Stromal cell of bone marrow (primary cell): ENCODE measurements at places on chromosomes 12 and 14.

- DNase-seq, result no peak
Observed at GRCh38 chr12:58285551-58285950, 344.2 kb downstream of the ATP23 start.

DNA sequence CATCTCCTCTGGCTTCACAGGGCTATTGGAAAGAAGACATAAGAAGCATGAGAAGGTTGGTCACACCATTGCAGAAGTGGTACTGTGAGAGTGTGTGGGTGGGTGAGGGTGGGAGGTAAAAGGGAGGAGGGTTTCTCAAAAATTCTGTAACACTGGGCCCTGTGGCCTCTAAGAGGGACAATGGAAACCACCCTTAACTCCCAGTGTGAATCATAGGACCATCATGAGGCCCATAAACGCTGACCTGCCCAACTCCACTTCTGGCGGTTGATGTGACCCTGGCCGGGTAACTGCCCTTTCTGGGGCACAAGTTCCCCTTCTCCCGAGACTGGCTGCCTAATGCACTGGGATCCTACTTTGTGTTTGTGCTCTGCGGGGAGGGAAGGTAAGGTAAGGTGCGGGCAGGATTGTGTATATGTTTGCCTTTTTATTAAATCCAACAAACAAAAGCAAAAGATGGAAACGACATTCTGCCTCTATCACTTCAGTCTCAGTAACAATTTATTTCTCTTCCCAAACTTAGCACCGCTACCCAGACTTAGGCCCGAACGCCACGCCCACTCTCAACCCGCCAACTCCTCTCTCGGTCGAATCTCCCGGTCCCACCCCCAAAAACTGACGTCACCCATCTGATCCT lies 551 bp downstream of the METTL1 start:
- peak; percentile 85 for DNase-seq

- no peak for DNase-seq
Observed at GRCh38 chr12:68497107-68497506, 113.6 kb upstream of the RAP1B start.

- DNase-seq, result no peak
Observed at GRCh38 chr14:97039717-97040363, 242.7 kb downstream of the VRK1 start.

DNA sequence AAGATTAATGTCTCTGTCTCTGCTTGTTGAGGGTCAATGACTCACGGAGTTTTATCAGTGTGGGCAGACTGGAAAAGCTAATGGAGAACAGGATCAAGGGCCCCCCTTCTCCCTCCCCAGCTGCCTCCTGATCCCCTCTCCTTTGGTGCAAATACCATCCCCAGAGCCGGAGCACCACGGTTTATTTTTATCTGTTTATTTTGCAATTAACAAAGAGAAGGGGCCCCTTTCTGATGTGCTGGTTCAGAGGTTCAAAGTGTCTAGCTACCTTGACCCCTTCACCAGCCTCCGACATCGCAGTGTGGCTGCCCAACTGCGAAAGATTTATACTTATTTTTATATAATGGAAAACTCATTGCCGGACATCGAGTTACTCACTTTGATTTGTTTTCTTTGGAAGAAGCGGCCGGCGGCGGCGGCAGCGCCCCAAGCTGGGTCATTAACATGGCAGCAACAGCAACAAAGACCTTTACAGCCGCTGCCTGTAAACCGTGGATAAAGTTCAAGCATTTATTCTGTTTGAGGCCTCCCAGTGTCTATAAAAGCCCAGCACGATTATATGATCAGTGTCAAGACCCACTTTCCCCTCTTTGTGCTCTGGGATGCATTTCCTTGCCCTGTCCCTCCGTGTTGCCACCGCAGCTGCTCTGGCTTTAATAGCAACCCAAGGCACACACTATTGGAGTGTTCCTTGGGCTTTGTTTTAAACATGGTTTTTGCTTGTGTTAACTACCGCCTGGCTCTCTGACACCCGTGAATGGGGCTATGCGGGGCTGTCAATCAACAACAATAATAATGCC lies 47.4 kb upstream of the PARP11 start:
- DNase-seq, result peak; percentile 25

DNA sequence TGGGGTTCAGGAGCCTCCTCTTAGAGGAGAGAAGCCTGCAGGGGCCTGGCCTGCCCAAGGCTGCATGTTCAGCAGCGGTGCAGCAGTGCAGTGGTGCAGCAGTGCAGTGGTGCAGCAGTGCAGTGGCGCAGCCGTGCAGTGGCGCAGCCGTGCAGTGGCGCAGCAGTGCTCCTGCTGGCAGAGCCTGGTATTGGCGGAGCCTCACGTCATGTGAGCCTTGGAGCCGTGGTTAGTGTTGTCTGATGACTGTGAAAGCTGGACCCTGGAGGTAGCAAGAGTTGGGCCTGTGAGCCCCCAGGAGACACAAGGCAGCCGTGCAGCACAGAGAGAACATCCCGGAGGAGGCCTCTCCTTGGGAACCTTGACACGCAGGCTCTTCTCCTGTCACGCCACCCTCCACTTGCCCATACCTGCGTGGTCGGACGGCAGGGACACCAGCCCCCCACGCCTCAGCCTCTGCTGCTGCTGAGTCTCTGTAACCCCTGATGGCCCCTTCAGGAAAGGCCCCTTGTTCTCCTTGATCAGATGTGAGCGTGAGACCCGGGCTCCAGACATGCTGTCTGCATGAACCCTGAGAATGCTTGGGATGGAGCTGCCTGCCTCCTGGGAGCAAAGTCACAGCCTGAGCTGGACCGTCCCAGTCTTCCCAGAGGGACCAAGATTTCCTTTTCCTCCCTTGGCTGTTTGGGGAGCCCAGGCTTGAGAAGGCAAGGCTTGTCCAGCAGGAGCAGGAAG lies 193.7 kb downstream of the KIF26A start:
- DNase-seq, result no peak

- DNase-seq, result no peak
Observed at GRCh38 chr12:72605975-72606374, 333.8 kb downstream of the TRHDE start.

DNA sequence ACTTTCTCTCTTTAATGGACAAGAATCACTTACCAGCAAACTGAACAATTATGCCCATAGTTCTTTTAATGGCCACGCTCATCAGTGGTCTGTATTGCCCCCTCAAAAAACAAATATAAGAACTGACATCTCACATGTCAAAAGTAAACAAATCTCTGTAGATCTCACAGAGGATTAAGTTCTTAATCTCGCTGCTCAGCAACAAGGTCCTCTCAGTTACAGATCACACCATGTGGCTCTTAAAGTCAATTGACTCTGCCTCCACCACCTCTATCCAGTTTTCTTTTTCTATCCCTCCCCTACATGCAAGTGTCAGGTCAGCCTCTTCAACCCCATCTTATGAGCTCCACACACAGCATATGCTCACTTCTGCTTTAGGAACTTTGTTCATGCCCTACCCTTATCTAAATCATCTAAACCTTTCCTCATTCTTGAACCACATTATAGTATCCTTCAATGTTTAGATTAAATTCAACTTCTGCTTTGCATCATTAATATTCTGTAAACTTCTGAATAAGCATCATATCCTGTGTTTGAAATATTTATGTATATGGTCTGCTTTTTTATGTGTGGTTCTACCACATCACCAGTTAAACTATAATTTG lies 7.2 kb downstream of the ADAM20 start:
- DNase-seq, result no peak

DNA sequence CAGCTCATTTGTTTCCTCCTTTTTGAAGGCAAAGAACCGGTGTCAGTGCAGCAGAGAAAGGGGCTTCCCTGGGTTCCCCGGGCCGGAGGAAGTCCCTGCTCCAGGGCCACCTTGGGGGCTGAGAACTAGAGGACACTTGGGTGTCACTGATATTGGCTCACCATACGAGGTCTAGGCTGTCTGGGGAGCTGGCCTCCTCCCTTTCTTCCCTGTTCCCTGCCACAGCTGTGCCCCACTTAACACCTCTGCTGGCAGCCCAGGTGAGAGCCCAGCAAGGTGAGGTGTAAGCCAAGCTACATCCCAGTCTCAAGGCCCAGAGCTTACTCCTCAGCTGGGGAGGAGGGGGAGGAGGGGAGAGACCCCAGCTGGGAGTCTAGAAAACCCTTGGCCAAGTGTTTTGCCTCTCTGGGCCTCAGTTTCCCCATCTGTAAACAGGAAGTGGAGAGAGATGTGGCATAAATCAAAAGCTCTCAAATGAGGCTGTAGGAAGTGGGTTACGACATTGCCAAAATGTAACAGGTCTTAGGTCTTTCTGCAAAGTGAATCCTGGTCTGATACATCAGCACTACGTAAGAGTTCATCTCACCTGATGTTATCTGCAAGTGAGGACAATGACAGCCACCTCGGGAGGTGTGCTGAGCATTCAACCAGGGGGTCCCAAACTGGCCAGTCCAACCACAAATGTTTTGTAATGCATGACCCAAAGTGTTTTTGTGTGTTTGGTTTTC lies 25.5 kb downstream of the RASAL1 start:
- DNase-seq, result no peak

DNA sequence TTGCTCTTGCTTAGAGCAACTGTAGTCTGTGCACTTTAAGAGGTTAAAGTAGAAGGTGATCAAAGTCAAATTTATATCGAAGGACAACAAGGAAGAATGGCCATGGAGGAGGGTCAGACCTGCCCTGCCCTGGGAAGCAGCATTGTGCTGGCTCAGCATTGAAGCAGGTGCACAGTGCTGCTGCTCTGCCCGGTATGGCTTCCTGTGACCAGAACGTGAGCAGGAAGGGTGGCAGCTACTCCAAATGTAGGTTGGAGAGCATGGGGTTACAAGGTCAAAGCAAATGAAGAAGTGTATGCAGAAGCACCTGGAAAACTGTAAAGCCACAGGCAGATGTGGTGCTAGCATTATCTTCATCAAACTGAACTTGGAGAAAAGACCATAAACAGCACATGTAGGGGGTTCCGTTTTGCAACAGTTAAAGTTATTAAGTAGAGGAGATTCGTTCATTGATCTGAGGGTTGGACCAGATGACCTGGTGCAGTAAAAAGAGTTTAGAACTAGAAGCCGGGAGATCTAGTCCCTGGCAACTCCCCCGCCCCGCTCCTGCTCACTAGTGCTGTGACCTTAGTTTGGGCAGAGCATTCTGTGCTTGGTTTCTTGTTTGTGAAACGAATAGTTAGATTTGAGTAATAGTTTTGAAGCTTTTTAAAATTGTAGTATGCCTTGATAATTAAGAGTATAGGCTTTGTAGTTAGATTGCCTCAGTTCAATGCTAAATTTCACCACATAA lies 84.2 kb downstream of the SCN8A start:
- DNase-seq, result no peak

- no peak for DNase-seq
Observed at GRCh38 chr14:74531006-74531405, 37.4 kb downstream of the ISCA2 start.

- no peak for DNase-seq
Observed at GRCh38 chr12:3145546-3146310, 68.5 kb downstream of the TSPAN9 start.

- no peak for DNase-seq
Observed at GRCh38 chr14:92877757-92878431, 45.1 kb upstream of the CHGA start.

- no peak for DNase-seq
Observed at GRCh38 chr12:47085815-47086252, 6.1 kb upstream of the AMIGO2 start.

GRCh38 chr14:50353126-50353525 lies 41.0 kb downstream of the DMAC2L start:
- DNase-seq, result no peak

GRCh38 chr14:101234999-101235334 lies 326.3 kb upstream of the DIO3 start:
- DNase-seq, result no peak

- DNase-seq, result peak; percentile 32
Observed at GRCh38 chr12:18139989-18140596, 50.1 kb upstream of the RERGL start.

GRCh38 chr14:50357124-50357523 lies 39.6 kb downstream of the CDKL1 start:
- DNase-seq, result no peak

DNA sequence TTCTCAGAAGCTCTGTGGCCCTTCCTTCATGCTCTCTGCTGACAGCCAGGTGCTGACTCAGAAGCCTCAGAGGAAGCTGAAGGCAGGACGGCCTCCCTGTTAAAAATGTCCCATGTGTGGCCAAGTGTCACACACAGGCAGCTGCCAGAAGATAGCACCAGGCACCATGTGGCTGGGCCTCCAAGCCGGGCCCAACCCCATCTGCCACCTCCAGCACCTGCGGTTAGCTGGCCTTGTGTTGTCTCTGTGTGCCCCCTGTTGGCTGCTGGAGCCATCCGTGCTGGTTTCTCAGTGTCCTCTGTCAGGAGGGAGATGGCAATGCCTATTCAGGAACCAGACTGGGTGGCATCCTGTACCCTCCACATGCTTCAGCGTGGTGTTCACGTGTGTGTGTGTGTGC lies 63.2 kb downstream of the TSPAN11 start:
- DNase-seq, result no peak

DNA sequence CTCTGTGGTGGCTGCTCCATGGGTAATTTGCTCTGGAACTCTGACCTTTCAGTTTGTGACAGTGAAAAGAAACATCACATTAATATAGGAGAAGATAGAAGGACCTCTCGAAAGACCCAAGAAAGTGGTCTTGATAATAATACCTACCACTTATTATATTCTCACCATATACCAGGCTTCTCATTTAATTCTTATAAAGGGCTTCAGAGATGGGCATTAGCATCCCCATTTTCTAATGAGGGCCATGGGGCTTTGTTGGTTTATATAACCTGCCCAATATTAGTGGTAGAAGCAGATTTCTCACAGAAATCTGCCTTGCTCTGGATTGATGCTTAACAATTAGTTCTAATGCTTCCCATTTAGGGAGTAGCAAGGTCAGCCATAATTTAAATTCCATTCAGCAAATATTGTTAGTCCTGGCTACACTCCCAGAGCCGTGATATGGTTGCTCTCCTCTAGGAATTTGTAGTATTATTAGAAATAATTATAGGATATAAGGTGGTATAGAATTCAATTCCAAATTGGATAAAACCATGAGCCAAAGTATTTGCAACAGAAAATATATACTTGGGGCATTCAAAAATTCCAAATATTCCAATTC lies 7.4 kb upstream of the AMIGO2 start:
- DNase-seq, result no peak

- no peak for DNase-seq
Observed at GRCh38 chr12:126355346-126355745, 1290.1 kb downstream of the AACS start.
